Activated T-cell treated with anti-CD3 and anti-CD28 coated beads for 4 hours (primary cell): ENCODE measurements at places on chromosomes 4 and X.

DNA sequence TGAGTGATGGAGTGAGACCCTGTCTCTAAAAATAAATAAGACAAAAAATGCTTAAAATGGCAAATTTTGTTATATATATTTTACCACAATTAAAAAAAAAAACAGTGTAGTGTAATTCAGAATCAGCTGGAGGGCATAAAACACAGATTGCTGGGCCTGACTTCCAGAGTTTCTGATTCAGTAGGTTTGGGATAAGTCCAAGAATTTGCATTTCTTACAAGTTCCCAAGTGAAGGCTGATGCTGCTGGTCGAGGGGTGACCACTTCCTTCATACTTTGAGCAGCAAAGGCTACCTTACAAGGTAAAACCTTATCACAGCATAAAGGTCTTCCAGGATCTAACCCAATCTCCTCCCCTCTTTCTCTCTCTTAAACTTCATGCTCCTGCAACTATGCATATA, 40.7 kb downstream of the KLHL8 start:
- DNase-seq, result no peak

DNA sequence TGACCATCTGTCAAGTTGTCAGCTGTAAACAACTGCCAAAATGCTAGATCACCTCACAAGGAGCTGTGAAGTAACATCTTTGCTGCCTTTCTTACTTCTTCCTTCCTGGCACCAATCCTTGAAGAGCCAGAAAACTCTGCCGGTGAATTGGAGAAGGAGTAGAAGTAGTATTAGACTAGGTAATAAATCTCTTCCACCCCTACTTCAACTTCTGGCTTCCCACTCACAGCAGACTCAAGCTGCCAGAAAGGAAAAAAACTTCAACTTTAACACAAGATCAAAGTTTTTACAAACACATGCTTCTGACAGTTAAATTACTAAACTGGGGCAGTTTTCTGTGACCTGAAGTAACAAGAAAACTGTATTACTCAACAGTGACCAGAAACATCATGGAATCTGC, 164.7 kb upstream of the SLC7A11 start:
- no peak for DNase-seq

DNA sequence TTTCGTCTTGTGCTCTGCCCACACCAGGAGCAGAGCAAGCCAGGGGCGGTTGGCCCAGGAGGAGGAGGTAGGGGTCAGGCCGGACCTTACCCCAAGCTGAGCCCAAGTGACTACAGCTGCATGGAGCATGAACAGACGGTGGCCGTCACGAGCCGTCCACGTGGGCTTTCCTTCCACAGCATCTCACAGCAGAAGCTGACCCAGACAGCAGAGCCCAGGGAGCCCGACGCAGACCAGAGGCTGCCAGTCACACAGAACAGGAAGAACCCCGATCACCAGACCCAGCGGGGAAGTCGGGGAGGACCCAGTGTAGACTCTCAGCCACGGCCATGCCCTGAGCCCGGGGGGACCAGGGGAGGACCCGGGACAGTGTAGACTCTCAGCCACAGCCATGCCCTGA, 58.0 kb downstream of the FAM53A start:
- no peak for DNase-seq

GRCh38 chr4:140611854-140612253, 43.1 kb upstream of the UCP1 start:
- no peak for DNase-seq

GRCh38 chr4:107388736-107389274, 331.2 kb downstream of the PAPSS1 start:
- no peak for DNase-seq

GRCh38 chr4:102403116-102403515, 57.8 kb upstream of the SLC39A8 start:
- DNase-seq, result no peak

DNA sequence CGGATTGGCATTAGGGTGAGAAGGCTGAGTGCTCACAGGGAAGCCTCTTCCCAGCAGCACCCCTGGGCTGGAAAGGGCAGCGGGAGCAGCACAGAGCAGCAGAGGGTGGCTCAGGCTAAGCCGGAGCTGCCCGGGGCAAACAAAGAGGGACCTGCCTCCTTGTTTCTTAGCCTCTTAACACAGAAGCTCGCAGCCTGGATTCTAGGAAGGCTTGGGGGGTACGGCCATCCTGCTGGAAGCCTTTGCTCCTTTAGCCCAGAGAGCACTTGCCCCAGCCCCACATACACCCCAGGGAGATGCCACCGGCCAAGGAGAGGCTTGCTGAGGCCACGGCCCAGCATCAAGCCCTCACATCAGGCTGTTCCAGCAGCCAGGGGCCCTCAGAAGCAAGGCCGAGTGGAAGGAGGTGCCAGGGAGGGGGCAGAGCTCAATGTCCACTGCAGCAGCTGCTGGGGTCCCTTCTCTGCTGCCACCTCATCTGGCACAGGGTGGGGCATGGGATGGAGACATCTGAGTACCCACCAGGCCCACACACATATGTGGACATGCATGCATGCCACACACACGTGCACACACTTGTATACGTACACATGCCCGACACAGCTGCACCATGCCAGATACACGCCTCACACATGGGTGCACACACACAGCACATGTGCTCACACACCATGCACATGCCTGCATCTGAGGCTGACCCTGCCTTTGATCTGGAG, 20.3 kb upstream of the SPON2 start:
- no peak for DNase-seq

- DNase-seq, result no peak
Measured at GRCh38 chrX:10945498-10945897, 165.6 kb upstream of the HCCS start.

GRCh38 chr4:127446427-127446885, 186.3 kb upstream of the INTU start:
- no peak for DNase-seq

DNA sequence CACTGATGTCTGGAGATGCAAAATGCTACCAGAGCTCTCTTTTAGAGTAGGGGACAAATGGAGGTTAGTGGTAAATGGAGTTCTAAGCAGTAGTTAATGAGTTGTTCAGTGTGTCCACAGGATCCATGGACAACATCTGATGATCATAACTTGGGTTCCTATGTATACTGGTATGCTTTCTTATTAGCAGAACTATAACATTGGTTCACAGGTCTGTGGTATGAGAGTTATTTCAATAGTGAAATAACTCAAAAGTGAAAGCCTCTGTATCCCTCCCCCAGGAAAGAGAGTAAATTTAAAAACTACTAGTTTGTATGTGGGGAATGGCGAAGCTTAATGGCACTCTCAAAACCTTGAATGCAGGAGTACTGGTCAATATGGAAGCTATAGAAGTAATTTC, 363.5 kb upstream of the EMCN start:
- DNase-seq, result no peak

- no peak for DNase-seq
Measured at GRCh38 chr4:74364652-74365491, at the start of gene EREG. Gene EREG, plus strand, starts transcription at chr4:74365145. Its CDS starts 164 bp downstream, at chr4:74365309.

DNA sequence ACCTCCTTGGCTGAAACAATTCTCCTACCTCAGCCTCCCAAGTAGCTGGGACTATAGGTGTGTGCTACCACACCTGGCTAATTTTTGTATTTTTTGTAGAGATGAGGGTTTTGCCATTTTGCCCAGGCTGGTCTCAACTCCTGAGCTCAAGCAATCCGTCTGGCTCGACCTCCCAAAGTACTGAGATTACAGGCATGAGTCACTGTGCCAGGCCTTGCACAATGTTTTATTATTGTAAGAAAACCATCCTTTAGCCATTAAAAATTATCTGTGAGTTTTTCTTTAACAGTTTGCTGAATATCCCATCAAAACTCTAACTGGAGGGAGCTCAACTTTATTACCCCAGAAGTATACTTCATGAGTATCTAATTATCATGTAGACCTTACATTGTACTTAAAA, 900.3 kb downstream of the PCDH7 start:
- no peak for DNase-seq

- no peak for DNase-seq
Measured at GRCh38 chrX:20596856-20597255, 330.1 kb upstream of the RPS6KA3 start.

GRCh38 chrX:39874202-39874816, 223.4 kb downstream of the BCOR start:
- no peak for DNase-seq

- DNase-seq, result no peak
Measured at GRCh38 chr4:175951794-175952193, 113.8 kb upstream of the WDR17 start.

GRCh38 chrX:124938715-124939114, 381.0 kb upstream of the TEX13C start:
- no peak for DNase-seq

DNA sequence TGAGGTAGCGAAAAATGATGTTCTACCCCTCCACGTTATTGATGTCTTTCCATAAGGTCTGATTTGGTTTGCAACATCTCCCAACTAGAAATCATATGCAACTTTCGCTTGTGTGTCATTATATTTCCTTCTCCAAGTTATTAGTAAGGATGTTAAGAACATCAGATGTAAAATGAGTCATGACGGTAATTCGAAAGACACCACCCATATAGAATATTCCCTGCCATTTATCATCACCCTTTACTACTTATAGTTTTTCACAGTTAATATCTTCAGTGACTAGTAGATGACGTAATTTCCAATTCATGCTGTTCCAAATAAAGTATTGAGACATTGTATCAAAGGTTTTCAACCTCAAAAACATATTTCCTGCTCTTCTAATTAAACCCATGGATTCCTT, 146.7 kb upstream of the MAP3K15 start:
- DNase-seq, result no peak

- DNase-seq, result no peak
Measured at GRCh38 chr4:168199260-168199957, 107.1 kb downstream of the ANXA10 start.

- DNase-seq, result no peak
Measured at GRCh38 chrX:111492085-111492484, 19.4 kb upstream of the SERTM2 start.

GRCh38 chr4:100190643-100191600, 654 bp upstream of the DDIT4L start:
- no peak for DNase-seq

DNA sequence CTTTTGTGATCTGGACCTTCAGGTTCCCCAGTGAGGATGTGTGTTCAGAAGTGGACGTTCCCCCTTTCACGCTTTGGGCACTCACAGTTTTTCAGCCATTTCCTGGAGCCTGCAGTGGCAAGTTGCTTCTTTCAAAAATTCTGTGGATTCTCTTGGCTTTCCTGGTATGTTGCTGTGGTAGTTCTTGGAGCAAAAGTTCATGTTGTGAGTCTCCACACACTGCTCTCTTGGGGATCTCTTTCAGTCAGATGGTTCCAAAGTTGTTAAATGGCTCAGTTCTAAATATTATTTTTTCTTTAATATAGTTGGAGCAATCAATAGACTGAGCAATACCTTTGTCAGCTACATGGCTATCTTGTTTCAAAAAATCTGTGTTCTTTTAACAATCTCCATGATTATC, 28.5 kb upstream of the BANK1 start:
- no peak for DNase-seq

DNA sequence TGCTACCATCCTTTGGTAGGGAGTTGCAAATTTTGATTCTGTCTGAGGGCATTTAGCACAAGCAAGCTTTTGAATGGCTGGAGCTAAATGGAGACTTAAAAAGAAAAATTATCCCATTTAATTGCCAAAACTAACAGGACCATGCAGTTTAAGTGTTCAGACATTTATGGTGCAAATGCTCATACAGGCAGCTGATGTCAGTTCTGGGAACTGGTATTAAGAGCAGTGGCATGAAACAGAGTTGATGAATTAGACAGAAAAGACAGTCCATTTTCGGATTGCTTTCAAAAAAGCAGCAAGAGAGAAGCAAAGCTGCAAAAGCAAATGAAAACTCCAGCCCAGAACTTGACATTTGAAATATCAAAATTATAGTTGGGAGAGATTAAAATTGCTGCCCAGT, 1.3 kb downstream of the SCRG1 start:
- DNase-seq, result no peak

DNA sequence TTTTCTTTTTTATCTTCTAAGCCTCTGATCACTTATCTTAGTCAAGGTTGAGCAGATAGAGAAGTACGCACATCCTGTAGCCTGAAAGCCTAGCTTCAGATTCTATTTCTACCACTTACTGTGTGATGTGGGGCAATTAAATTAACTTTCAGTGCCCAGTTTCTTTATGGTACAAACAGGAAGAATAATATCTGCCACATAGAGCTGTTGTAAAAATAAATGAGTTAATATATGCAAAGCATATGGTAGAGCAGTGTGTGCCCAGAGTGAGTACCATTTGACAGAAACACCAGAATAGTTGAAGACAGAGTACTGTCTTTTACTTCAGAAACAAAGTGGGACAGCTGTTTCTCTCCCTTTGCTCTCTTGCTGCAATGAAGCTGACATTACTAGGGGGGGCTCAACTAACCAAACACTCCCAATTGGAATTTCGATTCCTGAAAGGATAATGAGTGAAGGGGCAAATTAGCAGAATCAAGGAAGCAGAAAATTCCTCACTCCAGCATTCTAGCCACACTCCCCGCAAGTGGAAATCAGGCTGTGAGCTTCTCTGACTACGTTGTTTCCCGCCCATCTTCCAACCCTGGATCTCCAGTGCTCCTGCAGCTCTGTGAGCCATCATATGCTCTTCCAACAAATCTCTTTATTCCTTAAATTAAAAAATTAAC, 80.4 kb downstream of the MAPK10 start:
- DNase-seq, result no peak

DNA sequence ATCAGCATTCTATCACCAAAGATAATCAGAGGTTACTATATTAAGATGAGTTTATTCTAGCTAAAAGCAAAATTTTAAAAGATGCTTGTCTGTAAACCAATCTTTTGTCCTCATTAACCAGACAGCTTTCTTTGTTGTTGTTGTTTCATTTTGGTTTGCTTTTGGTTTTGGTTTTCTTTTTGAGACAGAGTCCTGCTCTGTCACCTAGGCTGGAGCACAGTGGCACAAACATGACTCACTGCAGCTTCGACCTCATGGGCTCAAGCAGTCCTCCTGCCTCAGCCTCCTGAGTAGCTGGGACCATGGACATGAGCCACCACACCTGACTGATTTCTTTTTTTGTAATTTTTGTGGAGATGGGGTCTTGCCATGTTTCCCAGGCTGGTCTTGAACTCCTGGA, 102.9 kb downstream of the COX18 start:
- no peak for DNase-seq

DNA sequence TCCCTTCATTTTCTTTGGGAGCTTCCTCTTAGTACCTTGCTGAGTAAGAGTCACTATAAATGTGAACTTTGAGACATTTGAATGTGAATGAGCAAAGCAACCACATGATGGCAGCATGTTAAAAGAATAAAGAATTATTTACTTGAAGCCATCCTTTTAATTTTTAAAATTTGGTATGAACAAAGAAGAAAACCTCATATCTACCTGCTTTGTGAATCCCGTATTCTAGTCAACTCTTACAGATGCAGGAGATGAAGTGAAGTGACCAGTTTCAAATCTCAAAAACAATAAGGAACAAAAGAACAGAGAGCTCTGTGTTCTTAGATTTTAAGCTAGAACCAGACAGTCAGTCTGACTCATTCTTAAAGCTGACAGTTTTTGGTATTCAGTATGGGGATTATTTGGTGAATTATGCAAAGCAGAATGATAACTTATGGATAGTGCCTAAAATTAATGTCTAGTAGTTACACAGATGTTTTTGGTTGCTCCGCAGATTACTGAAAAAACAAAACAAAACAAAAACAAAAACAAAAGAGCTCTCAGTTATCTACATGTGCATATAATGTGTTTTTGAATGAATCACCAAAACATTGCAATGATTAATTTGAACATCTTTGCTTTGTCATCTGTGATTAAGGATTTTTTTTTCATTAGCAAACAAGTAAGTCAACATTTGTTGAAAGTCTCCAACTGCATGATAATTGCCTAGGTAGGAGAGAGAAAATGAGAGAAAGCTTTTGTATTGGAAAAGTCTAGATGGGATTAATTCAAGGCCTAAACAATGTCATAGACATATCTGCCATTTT, 48.2 kb upstream of the H2AZ1 start:
- DNase-seq, result no peak

GRCh38 chr4:26779674-26780073, 81.0 kb upstream of the STIM2 start:
- DNase-seq, result no peak
